ENCODE measurements at places on chromosomes 2 and 18. TPM values are rescaled to one million over a fixed set of nuclear protein-coding genes. Genes with fewer than 3 reads are reported as not detected.

The IMPACT gene
- 28.2 TPM for total RNA-seq

The ALPI gene
- total RNA-seq: not detected

- no peaks in the 10 kb centered on the region for H3K4me1 ChIP-seq
- no peak overlapping the region for H3K4me3 ChIP-seq
- no peaks in the 10 kb centered on the region for H3K36me3 ChIP-seq
Measured at GRCh38 chr18:179499-179898, 21.1 kb downstream of the USP14 start.

DNA sequence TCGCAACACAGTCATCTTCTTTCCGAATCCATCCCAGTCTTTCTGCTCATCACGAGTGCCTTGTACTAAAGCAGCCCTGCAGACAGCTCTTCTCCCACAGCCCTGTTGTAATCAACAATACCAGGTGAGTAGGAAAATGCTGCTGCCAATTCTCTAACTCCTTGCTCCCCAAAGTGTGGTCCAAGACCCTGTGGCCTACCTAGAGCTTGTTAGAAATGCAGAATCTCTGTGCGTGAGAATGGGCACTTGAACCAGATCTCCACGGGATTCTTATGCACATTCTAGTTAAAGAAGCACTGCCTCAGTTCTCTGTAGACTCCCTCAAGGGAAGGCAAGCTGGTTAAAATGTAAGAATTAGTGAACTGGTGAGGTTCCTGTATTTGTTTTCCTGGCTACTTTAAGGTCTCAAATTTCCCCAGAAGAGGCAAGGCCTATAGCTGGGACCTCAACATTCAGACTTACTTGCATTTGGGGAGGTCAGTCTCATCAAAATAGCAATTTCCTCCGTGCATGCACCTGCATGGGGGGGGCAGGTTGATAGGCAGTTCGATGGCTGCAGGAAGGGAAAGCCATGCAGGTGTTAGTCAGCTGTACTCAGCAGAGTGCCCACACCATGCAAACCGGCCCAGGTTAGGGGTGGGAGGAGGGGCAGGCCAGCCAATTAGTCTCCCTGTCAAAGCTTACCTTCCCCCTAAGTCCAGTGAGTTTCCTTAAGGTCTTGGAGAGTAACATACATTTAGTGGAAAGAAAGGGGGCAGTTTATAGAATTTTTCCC is 70.8 kb downstream of the DHRS9 start:
- no peaks in the 10 kb centered on the region for H3K4me1 ChIP-seq
- H3K36me3 ChIP-seq: no peaks in the 10 kb centered on the region
- no peak overlapping the region for H3K4me3 ChIP-seq
- H3K27me3 ChIP-seq: no peaks in the 10 kb centered on the region
- no peak overlapping the region for H3K27ac ChIP-seq

The PCARE gene
- not detected for total RNA-seq

DNA sequence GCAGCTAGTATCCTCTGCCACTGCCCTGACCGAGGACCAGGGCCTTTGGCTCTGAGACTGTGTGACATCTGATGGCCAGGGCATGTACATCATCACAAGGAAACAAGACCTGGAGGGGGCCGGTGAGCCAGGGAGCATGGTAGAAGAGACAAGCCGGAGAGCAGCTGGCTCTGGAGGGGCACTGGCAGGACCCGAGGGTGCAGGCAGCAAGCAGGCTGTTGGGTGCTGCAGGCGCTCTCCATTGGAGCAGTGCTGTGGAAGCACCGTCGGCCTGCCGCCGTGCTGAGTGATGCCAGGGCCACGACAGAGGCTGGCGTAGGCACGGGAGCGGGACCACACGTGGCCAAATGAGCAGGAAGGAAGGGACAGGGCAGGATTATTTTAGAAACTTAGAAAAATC is 335.2 kb downstream of the GBX2 start:
- no peak overlapping the region for H3K4me3 ChIP-seq
- DNase-seq: peak; percentile 58
- no peaks in the 10 kb centered on the region for H3K4me1 ChIP-seq
- H3K36me3 ChIP-seq: no peaks in the 10 kb centered on the region
- H3K27me3 ChIP-seq: no peaks in the 10 kb centered on the region
- no peak overlapping the region for H3K27ac ChIP-seq

- H3K36me3 ChIP-seq: peaks cover 7% of the 10 kb centered on the region
- DNase-seq: no peak
- H3K27me3 ChIP-seq: no peaks in the 10 kb centered on the region
- H3K4me1 ChIP-seq: no peaks in the 10 kb centered on the region
Measured at GRCh38 chr2:11814979-11815510, 68.6 kb downstream of the LPIN1 start.

DNA sequence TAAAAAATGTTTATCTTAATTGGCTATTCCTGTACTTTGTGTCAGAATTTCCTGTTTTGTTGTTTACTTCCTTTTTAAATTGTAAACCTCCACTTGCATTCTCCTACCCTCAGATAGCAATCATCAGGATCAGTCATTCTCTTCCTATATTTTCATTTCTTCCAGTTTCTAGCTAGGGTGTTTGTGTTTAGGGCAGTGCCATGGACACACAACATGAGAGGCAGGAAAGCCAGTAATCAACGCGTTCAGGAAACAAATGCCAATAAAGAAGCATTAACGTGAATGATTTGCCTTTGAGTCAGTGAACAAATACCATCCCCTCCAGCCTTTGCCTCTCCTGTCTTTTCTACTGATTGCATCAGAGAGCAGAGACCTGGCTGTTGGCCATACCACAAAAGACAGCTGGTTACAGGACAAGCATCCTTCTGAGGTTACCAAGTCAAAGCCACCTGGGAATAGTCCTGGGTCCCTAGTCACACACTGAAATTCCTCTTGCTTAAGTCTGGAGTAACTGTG is 56.7 kb upstream of the FHL2 start:
- DNase-seq: no peak
- H3K27ac ChIP-seq: no peak overlapping the region
- no peaks in the 10 kb centered on the region for H3K4me1 ChIP-seq
- H3K36me3 ChIP-seq: no peaks in the 10 kb centered on the region
- H3K27me3 ChIP-seq: no peaks in the 10 kb centered on the region

Data from aorta (tissue), 5 donors.